ENCODE measurements at places on chromosomes 5 and 9.

DNA sequence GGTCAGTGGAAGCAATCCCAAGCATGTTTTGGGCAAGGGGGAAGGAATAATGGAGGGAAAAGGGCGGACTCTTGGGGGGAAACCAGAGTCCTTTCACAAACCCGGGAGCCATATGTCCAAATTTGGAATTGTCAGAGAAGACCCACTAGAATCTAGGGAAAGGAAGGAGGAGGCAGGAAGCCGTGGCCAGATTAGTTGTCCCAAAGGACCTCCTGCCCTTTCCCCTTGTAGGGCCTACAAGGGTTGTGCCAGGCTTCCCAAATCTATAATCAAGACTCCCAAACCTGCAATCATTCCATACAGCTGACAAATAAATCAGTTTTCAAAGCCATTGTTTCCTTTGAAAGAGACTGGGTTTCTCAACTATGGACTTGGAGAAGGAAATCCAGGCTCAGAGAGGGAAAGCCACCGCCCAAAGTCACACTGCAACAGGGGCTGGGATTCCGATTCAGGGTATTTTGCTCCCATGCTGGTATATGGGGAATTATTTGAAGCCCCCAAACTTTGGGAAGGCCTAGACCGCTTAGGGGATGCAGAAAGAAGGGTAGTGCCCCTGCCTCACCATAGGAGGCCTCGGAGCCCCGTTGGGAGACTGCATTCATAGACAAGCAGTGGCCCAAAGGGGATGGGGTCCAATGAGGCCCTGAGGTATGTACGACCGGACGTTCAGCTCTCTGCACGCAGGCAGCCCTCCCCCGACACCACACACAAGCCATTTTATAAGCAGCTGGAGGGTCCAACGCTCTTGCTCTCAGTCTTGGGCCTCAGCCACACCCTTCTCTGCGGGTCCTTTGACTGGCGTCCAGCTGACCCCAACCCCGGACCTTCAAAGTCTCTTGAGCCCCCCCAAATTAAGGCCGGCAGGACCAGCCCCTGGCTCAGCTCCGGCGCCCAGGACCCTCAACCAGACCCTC, 815 bp downstream of the ANXA6 start:
- no peak for DNase-seq

GRCh38 chr5:179906795-179907555, 722 bp downstream of the TBC1D9B start:
- no peak for DNase-seq

GRCh38 chr5:74647096-74647495, 6.6 kb upstream of the ENC1 start:
- no peak for DNase-seq

DNA sequence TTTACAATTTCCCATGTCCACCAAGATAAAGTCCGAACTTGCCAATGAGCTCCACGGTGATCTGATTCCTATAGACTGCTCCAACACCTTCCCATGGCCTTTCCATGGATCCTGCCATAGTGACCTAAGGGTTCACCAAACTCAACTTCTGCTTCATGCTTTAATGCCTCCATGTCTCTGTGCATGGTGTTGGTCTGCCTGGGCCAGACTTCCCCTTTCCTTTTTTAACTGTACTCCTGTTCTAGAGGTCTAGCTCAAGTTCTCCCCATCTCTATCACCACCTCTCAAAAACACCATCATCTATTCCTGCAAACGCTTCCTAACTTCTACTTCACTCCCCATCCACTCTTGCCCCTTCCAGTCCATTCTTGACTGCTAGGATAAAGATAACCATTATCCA, 14.8 kb upstream of the SMARCA2 start:
- DNase-seq = no peak

- no peak for DNase-seq
Measured at GRCh38 chr9:75570538-75570937, 319.9 kb upstream of the PCSK5 start.

GRCh38 chr5:164435576-164435975, 930.2 kb downstream of the MAT2B start:
- no peak for DNase-seq

GRCh38 chr5:75536147-75536546, 24.5 kb downstream of the POLK start:
- no peak for DNase-seq

- DNase-seq = no peak
Measured at GRCh38 chr5:115433918-115434317, 110.7 kb downstream of the FEM1C start.

GRCh38 chr5:125455041-125455440, 708.6 kb upstream of the ZNF608 start:
- DNase-seq = no peak

DNA sequence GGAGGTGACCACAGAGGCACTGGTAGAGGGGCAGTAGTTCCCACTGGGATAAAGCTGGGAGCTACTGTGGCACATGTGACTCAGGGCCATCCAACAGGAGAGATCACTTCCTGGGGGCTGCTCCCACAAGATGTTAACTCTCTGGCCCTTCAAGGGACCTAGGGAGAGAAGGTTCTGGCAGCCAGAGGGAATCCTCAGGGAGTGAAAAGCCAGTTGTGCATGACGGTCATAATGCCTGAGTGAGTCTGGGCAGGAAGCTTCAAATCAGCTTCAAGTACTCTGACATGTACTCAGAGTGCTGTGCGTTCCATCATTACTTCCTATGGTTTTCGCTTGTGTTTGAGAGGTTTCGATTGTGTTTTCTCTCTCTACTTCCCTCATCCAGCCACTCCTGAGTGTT, 388.5 kb downstream of the GABRG2 start:
- DNase-seq = no peak

DNA sequence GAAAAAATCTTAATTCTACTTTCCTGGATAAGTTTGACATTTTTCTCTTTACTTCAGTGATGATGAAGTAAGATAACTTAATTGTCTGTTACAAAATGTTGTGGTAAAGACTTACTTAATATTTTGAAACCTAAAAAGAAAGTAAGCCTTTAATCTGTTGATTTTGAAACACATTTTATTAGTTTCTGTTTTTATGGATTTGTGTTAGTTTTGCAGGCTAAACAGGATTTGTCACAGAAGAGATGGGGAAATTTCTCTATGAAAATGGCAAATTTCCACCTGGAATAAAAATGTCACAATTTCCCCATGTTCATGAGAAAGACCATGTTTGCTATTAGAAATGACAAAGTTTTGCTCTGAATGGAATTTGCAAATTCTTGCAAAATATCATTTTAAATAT, 237.1 kb downstream of the RFX3 start:
- DNase-seq = no peak

DNA sequence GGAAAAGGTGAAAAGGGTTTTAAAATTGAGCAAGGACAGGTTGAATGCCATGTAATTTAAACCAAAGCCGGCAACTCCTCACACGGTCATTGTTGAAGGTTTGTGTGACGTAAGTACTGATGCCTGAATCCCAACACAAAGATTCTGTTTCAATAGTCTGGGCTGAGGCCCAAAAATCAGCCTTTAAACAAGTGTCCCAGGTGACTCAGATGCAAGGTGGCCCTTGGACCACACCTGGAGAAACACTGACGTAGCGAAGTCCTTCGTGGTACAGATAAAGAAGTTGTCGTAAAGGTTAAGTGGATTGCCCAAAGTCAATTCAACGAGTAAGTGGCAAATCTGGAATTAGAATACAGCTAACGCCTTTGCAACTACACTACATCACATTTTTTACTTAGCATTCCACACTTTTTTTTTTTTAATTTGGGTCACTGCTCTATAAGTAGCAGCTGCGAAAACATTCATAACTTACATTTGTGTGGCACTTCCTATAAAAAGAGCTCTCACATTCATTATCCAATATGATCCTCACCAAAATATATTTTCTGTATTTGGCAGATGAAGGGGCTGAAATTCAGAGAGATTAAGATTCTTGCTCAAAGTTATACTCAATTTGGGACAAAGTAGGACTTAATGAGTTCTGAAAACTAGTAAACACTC, 111.3 kb downstream of the LPAR1 start:
- DNase-seq = no peak

DNA sequence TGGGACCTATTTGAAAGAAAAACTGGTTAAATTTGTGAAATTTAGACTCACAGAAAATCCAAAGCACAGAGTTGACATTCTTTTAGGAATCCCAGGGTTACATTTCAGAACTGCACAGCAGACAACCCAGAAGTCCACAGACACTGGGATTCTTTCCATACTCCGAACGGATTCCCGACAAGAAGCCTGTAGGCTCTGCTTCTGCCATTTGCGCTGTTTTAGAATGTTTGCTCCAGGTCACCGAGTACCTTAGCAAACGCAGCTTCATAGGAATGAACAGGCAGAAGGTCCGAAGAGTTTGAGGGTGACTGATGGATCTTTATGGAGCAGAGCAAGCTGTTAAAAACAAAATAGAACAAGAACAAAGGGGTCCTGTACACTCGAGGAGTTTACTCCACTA, 84.5 kb upstream of the NFIB start:
- no peak for DNase-seq

All from stimulated activated CD8-positive, alpha-beta memory T cell treated with anti-CD3 and anti-CD28 coated beads, Interleukin-4, amount 100 ng/mL, for 1 hour (primary cell).